Motor neuron (in vitro differentiated cells): ENCODE measurements at places on chromosomes 13 and 19.

DNA sequence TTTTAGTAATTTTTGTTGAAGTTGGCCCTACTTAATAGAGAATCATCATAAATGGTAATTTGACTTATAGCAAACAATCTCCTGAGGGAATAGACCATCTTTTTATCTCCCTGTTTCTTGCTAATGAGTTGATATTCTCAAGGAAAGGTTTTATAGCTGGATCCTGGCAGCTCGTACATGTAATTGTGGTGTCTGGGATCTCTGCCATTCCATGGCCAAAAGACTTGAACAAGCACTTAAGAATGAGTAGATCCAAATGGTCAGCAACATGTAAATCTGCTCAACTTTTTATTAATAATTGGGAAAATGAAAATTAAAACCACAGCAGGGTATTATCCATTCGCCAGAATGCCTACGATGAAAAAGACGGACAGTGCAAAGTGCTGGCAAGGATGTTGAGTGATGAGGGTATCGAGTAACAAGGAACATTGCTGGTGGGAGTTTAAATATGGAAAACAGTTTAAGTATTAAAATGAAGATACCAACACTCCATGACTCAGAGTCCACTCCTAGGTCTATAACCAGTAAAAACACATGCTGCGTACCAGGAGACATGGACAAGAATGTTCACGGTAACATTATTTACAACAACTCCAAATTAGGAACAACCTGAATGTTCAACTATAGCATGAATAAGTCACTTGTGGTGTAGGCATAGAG, 5.1 kb upstream of the GPR18 start:
- ATAC-seq: peak; percentile 76

DNA sequence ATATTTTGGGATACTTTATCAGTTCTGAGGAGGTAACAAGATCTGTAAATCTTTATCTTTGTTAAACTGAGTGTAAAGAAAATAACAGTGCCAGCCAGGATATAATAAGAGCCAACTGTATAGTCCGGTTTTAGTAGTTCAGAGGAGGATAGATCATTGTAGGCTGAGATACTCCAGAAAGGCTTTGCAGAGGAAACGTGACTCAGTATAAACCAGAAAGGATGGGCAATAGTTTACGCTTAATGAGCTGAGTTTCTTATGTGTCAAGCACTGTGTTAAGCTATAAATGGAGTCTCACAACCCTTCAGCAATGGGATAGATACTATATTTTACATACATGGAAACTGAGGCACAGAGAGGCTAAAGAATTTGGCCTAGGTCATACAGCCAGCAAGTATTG, 3.8 kb downstream of the RFXAP start:
- no peak for ATAC-seq

DNA sequence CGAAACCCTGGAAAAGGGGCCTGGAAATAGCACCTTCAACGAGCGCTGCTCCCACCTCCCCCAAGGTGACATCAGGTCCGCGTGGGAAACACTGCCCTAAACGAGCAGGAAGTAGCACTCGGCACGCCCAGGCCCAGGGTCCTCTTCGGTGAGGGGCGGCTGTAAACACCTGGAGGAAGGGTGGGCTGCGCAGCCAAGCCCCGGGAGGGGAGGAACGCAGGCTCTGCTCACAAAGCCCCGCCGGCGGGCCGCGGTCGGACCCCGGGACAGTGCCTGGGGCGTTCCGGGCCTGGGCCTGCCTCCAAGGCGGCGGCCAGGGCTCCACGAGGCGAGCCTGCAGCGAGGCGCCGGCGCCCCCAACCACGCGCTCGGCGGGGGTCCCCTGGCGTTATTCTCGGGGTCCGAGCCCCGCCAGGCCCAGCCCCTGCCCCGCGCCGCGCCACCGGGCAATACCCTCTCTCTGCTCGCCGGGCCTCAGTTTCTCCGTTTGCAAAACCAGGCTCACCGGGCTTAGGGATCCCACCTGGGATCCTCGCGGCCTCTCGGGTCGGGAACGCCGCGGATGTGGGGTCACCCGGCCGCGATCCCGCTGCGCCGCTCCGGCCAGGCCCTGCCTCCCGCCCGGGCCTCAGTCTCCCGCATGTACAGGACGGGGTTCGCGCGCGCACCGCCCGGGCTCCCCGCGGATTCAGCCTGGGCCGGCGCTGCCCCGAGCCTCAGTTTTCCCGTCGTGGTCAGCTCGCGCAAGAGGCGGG, 630 bp downstream of the RNF126 start:
- ATAC-seq: peak; percentile 6

GRCh38 chr19:10227026-10227971, 3.8 kb downstream of the S1PR2 start:
- peak; percentile 52 for ATAC-seq

- no peak for ATAC-seq
Observed at GRCh38 chr19:42303101-42303464, 659 bp upstream of the PAFAH1B3 start.

DNA sequence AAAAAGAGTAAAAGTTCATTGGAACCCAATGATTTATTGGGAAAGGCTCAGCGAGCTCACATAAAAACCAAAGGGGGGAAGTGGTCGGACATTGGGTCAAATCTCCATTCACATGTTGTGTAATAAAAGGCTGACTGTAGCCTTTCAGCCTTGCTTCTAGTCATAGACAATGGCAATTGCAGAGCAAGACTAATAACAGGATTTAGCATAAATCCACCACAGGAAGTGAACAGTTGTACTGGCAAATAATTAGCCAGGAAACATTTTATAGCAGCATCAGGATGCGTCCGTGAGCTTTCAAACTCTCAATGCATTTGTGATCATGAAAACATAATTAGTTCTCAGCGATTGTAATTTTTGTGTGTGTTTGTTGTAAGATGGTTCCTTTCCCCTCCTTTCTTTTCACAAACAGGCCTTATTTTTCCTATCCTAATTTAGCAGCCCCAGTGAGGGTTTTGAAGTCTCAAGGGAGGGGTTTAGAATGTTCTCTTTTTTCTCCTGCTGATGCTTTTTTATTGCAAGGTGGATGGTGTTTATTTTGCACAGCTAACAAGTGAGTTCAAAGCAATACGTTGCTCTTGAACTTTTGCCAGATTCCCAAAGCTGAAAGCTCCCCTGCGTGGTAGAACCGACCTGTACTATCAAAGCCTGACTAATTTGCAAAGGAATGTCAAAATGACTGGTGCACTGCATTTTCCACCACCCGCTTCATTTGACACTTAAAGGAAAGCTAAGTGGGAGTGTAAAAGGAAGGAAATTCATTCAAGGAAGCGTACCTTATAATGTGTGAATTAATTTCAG, 105.6 kb downstream of the SPRY2 start:
- no peak for ATAC-seq

DNA sequence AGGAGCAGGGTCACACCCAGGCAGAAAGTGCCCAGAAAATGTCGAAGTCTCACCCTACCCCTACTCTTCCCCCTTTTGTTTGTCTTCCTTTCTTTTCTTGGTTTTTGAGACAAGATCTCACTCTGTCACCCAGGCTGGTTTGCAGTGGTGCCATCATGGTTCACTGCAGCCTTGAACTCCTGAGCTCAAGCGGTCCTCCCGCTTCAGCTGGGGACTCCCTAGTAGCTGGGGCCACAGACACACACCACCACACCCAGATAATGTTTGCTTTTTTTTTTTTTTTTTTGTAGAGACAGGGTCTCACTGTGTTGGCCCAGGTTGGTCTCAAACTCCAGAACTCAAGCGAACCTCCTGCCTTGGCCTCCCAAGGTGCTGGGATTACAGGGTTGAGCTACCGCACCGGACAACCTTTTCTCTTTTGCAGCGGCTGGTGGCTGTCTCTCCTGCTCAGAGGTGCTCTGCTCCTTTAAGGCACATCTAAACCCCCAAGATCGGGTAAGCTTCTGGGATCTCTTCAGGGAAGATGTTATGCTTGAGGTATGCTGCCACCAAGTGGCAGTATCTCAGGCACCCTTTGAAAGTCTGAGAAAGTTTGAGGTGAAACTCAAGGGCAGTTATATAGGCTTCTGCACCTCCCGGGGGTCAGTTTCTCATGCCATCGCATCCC, 22.4 kb upstream of the EBI3 start:
- ATAC-seq: no peak
